ACHN (cell line): ENCODE measurements at places on chromosomes 5 and 9.

DNA sequence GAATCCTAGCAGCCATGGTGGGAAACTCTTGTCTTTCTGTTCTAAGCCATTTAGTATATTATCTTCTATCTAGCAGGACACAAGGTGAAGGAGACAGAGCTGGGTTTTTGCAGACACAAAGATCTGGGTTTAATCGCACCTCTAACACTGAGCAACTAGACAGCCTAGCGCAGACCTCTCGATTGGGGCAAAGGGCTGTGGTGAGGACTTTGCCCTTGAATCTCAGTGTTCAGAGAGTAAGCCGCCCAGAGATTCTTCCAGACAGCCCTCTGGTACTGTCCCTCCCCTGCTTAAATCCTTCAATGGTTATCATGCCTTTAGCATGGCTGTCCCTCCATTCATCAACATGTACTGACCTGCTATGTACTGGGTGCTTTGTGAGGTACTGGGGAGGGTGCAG is 128.1 kb downstream of the CRB2 start:
- no peak for DNase-seq

DNA sequence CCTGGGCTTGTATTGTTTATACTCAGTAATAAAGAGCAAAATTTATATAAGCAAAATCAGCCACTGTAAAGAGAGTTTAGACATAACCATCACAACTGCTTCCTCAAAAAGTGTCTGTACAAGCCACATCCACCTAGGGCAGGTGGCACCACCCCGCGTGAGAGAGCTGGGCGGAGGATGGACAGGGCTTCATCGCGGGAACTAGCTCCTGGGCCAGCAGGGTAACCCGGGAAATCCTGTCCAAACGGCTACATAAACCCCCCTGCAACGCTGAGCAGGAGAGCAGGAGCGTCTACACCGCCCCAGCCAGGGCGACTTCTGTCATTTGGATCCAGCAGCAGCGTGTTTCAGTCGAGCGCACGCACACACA is 1.3 kb downstream of the SLC6A3 start:
- DNase-seq = no peak

DNA sequence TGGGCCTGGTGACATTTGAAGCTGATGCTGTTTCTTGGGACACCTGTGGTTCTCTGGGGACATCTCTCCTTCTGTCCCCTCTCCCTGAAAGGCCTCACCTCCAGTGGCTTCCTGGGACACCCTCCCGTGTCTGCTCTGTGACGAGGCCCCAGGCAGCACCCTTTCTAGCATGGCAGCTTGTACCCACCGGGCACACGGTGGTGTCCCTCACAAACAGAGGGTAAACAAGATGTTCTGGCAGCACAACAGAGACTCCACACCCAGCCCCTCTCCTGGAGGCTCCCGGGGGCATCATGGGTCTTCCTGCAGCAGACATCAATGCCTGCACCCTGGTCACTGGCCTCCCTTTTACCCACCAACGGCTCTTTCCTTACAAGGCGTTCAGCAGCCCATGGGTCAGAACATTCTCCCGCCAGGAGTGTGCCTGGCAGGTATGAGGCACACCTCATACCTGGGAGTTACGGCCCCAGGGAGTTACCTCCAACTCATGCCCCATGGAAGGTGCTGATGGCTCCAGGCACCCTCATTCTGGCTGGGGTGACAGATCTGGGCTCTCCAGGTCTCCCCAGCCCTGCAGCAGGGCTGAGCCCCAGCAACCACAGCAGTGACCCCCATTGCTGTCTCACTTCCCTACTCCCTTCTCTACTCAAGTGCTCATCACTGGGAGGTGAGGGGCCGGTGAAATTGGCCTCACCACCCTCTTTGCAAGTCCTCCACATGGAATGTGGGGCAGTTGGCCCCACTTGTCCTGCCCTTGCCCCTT is 51.1 kb downstream of the BARX1 start:
- no peak for DNase-seq

- no peak for DNase-seq
These were observed 164.5 kb upstream of the NFIB start for GRCh38 chr9:14478175-14479162.

- DNase-seq = no peak
These were observed 594.8 kb upstream of the DMAC1 start for GRCh38 chr9:8394341-8394740.

DNA sequence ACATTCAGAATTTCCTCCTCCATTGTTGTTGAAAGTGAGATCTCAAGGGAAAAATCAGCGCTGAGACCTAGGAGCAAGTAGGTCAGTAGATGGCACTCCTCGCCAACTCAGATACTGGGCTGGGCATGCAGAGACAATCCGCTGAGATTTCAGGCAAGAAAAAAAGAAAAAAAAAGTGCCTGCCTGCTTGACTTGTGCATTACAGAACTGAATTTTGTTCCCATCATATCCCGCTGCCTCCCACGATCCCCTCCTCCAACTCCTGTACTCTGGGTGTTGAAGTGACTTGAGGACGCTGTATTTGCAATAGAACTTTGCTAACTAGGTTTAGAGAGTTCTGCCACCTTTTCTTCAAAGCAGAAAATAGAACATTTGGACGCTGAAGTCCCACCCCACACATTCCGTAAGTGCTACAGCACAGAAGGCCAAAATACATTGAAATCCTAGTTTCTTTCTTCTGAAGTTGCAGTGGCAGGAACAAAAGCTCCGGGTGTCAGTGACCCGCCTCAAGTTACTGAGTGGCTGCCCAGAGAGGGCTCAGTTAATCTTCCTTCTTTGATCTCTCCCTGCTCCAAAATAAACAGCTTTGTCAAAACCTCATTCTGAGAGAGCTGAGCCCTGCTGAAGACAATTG is 265.8 kb downstream of the MLLT3 start:
- DNase-seq = no peak

DNA sequence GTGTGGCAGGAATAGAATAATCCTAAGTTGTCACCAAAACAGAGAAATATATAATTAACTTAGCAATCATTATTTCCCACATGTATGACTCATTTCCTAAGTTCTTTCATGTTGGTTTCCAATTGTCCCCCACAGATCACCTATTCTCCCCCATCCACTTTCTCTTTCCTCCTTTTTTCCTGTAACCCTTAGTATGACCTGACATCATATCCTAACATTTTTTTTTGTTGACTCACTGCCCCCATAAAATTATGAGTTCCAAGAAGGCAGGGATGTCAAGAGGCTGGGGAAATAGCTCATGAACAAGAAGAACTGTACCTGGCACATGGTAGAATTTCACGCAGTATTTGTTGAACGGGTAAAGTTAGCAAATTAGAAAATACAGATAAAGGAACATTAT is 186.7 kb downstream of the DCP2 start:
- DNase-seq = peak; percentile 65

DNA sequence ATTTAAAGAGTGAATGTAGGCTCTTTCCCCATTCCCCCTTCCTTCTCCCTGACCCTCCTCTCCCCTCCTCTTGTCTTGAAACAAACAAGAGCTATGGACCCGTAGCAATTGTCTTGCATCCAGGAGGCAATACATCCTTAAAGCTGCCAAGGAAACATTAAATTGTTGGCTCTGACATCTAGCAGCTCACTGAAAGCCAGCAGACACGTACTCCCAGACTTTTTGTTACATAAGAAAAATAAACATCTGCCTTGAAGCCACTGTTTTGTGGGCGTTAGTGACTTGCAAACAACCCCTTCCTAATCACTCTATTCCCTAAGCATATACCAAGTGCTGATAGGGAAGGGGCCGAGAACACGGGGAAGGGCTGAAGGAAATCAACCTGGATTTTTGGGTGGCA is 8.6 kb downstream of the SLC45A2 start:
- DNase-seq = no peak

DNA sequence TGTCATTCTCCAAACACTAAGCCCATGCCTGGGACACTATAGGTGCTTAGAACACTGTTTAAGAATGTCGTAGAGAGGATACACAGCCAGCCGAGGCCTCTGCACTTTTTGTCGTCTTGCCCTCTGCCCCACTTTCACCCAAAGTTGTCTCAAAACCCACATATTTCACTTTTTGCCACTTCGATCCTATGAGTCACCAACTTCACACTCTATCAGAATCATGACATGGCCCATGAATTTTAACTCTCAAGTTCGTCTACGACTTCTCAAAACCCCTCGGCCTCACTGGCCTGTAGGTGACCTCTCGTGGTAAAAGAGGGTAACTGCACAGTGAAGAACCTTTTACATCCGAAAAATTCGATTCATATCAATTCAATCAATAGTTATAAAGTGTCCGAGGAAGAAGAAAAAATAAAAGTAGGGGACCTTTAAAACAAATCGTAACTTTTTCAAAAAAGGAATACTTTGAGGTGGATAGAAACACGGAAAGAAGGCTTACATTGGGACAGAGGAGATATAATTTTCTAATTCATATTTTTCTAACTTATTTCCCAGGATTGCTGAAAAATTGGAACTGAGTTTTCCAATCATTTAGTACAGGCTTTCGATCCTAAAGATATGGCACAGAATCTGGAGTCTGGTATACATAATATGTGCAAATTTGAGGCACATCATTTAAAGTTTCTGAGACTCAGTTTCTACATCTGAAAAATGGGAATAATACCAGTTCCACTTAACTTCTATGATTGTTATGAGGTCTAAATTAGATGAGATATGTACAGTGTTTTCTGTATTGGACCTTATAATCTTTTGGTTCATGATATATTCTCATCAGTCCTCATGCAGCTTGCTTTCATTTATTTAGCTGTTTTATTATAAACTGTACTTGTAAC is 122.6 kb downstream of the APBA1 start:
- DNase-seq = peak; percentile 59

GRCh38 chr9:126016579-126017290 is 269.6 kb downstream of the PBX3 start:
- DNase-seq = no peak

- DNase-seq = no peak
These were observed 6.5 kb downstream of the LRRC26 start for GRCh38 chr9:137163365-137163715.

DNA sequence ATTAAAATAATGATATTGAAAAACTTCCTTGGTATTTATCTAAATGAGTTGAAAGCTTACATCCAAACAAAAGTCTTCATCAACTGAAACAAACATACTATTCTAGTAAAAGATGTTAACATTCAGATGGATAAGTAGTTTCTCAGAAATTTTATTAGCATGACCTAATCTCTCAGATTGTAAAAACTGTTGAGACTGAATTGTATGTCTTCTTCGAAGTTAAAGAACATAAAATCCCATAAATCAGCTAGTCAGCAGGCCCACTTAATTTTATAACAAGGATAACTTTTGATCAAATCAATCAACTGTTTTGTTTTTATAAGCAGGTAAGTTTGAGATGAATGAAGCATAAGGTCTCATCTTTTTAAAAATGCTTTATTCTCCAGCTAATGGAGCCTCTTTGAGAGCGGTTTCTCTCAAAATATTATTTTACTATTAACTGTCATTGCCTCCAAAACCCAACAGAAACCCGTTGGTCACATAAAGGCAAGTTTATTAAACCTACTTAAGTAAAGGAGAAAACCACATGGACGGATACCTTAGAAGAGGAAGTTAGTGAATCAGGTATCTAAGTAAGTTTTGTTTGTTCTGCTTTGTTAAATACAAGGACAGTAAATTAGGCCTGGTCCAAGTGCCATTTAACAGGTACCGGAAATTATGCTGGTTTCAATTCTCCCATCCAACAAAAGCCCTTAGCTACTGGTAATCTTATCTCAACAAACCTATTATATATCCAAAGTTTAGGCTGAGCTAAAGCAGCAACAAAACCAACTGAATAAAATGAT is 457.0 kb downstream of the PDE4D start:
- DNase-seq = no peak

GRCh38 chr5:74148321-74148720 is 492.2 kb downstream of the ENC1 start:
- DNase-seq = no peak

- no peak for DNase-seq
These were observed 31.3 kb downstream of the TNFSF15 start for GRCh38 chr9:114774524-114774923.

DNA sequence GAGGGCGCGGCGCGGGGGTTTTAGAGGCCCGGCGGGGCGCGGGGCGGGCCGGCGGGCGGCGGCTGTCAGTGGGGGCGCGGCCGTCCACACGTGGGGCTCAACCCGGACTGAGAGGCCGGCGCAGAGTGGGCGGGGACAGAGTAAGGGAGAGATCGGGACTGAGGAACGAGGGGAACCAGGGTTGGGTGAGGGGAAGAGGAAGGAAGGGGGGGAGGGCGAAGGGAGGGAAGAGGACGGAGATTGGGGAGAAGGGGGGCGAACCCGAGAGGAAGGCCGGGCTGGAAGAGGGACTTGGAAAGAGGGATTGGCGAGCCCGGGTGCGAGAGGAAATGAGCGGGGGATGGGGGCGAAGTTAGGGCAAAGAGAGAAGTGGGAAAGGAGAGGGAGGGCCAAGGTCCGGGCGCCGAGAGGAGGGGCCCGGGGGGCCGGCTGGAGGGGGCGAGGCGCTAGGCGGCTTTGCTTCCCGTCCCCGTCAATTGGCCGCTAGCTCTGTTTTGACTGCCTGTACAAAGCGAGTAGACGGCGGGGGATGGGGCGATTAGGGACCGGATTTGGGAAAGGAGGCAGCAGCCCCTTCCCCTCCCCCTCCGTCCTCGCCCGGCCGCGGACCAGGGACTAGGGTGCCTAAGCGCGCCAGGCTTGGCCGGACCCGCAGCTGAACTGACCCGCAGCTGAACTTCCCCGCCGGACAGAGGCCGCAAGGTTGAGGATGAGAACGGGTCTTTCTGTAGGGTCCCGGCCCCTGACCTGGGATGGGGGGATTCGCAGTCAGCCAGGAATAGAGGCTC is 399 bp upstream of the FBN2 start:
- DNase-seq = no peak

GRCh38 chr5:61622156-61622555 is 290.1 kb downstream of the ZSWIM6 start:
- no peak for DNase-seq

DNA sequence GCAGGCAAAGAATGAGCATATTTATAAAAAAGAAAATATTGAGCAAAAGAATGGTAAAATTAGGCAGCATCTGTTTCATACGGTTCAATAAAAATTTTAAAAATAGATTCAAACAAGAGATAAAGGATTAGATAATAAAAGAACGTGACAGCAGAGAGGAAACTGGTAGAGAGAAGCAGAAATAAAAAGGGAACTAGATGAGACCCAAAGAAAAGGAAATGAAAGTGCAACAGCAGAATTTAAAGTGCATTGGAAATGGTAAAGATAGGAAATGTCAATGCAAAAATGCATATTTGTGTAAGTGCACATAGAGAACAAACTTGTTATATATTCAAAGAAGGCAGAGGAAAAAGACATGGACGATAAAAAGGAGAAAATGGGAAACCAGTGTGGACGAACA is 70.2 kb downstream of the SUSD1 start:
- DNase-seq = no peak

GRCh38 chr9:15485836-15486666 is 24.7 kb downstream of the PSIP1 start:
- DNase-seq = peak; percentile 28

GRCh38 chr5:395156-395920 is 47.6 kb upstream of the EXOC3 start:
- DNase-seq = peak; percentile 4

DNA sequence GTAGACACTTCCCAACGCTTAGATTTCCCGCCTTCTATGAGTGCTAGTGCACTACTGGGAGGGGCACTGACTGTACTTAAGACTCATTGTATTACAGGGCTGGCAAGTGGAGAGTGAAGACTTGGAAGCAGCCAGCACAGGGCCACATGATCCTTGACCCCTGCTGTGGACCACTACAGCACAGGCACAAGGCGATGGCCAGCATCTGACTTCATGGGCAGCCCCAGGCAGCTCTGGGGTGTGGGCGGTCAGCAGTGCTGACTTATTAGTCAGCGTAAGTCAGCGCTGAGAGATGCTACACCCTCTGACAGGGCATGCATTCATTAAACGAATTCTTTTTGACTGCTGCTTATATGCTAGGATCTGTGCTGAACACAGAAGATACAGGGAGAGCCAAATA is 9.3 kb downstream of the SLC46A2 start:
- peak; percentile 11 for DNase-seq
